Stimulated activated CD8-positive, alpha-beta memory T cell treated with anti-CD3 and anti-CD28 coated beads, Interleukin-2, amount 100 ng/mL, for 48 hours (primary cell): ENCODE measurements at places on chromosomes 2 and 18.

- no peak for DNase-seq
Observed at GRCh38 chr2:85956646-85957039, 67.9 kb upstream of the ST3GAL5 start.

GRCh38 chr2:68388358-68388757, 23.3 kb downstream of the PLEK start:
- DNase-seq = no peak

DNA sequence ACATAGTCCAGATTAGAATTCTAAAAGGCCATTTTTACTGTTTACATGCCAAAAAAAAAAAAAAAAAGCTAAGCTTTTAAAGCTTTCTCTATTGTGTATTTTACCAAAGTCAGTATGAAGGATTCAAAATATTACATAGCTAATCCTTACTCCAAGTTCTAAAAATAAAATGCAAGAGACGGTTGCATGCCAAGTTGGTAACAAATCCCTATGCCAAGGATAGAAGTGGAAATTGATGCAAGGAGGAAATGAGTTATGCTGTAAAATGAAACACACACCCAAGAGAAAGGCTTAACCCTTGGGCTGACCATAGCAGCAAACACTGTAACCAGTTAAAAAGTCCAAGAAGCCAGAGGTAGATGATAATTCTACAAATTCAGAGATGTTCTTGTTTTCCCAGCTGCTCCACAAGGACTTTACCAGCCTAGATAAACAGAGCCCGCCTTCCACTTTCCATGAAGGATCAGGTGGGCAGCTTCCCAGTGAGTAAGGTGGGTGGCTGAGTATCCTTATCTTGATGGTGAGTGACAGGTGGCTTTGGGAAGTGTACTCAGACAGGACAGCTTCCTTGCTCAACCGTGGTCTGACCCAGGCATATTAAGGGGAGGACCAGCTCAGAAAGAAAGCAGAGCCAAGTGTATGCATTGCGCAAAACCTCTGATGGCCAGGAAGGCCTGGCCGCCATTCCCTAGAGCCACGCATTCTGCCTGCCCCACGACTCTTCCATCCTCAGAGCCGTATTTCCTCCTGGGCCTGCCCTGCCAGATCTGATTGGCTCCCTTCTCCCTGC, 34.4 kb downstream of the ATP8B1 start:
- no peak for DNase-seq

DNA sequence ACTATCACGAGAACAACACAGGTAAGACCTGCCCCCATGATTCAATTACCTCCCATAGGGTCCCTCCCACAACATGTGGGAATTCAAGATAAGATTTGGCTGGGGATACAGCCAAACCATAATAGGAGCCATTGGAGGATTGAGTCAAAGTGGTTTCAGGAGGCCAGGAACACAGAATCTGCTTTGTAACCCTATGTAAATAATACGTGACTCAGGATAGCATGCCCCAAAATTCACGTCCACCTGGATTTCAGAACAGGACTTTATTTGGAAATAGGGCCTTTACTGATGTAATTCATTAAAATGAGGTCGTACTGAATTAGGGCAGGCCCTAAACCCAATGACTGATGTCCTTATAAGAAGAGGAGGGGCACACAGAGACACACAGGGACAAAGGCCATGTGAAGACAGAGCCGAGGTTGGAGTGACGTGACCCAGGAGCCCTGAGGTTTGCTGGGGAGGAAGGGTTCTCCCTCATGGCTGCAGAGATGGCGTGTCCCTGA, 16.0 kb upstream of the CNDP2 start:
- DNase-seq = no peak

DNA sequence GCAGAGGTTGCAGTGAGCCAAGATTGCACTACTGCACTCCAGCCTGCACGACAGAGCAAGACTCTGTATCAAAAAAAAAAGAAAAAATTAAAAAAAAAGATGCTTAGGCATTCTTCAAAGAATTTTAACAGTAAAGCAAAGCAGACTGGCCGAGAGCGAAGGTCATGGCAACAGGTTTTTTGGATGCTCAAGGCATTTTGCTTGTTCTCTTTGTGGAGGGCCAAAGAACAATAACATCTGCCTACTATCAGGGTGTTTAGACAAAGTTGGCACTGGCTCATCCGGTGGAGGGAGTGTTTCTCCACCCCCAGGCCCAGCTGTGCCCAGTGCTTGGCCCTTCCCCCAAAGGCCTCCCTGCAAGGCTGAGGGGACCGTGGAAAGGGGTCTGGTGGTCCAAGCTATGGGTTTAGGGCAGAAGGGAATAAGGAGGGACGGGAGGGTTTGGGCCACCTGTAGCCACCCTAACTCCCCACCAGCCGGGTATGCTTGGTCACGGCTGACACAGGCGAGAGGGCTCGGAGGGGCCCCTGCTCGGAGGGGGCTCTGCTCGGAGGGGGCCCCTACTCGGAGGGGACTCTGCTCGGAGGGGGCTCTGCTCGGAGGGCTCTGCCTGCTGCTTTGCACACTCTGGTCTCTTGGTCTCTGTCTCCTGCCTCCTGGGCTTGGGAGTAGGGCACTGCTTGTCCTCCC, 26.7 kb upstream of the ALLC start:
- no peak for DNase-seq

GRCh38 chr2:162164802-162165201, 12.8 kb upstream of the GCG start:
- DNase-seq = no peak

GRCh38 chr18:23156134-23156533, 20.8 kb downstream of the CABLES1 start:
- DNase-seq = no peak

DNA sequence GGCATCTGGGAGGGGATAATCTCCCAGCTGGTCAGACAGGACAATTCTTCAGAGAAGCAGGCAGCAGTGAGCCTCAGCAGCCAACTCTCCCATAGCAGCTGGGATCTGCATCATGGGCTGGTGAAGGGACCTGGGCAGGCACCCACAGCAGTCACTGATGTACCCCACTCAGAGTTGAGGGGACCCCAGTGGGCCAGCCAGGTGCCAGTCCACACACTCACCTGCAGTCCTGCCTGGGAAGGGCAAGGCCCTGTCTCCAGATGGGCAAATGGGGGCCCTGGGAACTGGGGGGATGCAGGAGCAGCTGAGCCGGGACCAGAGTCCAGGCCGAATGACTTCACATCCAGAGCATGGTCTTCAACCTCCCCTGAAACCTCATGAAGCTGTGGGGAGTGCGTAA, 170.4 kb downstream of the ZFP36L2 start:
- DNase-seq = no peak

- no peak for DNase-seq
Observed at GRCh38 chr2:223058952-223059716, 7.1 kb downstream of the KCNE4 start.

- no peak for DNase-seq
Observed at GRCh38 chr2:143261986-143262385, 132.8 kb downstream of the ARHGAP15 start.

DNA sequence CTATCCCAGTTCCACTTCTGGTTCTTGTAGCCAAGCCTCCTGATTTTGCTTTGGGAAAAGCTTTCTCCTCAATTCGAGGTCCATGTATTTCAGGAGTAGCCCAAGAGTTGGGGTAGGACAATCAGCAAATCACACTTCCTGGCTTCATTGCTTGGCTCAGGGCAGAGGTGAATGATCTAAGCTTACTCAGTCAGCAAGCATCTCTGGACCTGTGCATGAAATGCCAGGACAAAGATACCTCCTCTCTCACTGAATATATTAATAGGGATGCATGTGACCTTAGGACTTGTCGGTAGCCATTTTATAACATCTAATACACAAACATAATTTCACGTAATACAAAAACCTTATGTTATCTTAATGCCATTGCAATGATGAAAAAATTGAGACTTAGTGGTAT, 373.1 kb downstream of the TGIF1 start:
- no peak for DNase-seq

GRCh38 chr2:133835821-133836619, 267.8 kb upstream of the NCKAP5 start:
- DNase-seq = no peak

DNA sequence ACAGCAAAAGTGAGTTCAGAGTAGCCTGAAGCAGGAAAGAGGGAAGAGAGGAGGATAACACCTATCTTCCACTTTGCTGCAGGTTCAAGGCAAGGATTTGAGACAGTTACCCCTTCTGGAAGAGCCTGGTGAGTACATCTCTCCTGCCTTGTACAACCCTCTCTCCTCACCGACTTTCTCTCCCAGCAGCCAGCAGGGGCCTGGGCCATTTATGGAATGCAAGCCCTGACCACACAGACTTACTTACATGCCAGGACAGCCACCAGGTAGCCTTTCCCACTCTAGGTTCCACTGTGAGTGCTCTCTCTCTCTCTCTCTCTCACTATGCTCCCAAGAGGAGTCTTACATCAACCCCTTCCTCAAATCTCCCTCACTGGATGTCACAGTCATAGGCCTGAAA, 57.0 kb downstream of the BCL11A start:
- no peak for DNase-seq

DNA sequence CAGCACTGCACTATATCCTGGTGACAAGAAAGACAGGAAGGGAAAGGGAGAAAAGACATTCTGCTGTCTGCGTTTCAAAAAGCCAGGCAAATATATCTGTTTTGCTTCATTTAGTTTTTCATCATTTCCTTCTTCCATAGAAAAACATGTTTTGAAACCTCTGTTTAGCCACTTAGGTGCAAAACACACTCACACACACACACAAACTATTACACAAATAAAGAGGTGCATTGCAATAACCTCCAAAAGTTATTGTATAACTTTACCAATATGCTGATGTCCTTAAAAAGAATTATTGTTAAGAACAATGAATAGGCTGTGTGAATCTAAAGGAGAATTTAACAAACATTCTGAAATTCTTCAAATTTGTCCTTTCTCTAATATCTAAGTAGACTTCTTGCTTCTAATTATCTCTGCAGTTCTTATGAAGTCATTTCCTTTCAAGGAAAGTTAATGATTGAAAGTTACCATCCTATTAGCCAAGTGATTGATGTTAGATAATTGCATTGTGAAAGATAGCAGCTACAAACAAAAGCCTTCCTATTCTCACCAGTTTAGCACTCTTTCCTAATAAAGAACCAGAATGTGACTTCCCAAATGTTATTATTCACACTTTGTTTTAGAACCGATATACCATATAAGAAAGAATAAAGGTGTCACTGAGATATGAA, 516.7 kb downstream of the KCNJ3 start:
- no peak for DNase-seq

- no peak for DNase-seq
Observed at GRCh38 chr2:105972927-105973326, 221.2 kb downstream of the UXS1 start.

GRCh38 chr18:51146909-51147308, 50.6 kb downstream of the MEX3C start:
- DNase-seq = no peak

DNA sequence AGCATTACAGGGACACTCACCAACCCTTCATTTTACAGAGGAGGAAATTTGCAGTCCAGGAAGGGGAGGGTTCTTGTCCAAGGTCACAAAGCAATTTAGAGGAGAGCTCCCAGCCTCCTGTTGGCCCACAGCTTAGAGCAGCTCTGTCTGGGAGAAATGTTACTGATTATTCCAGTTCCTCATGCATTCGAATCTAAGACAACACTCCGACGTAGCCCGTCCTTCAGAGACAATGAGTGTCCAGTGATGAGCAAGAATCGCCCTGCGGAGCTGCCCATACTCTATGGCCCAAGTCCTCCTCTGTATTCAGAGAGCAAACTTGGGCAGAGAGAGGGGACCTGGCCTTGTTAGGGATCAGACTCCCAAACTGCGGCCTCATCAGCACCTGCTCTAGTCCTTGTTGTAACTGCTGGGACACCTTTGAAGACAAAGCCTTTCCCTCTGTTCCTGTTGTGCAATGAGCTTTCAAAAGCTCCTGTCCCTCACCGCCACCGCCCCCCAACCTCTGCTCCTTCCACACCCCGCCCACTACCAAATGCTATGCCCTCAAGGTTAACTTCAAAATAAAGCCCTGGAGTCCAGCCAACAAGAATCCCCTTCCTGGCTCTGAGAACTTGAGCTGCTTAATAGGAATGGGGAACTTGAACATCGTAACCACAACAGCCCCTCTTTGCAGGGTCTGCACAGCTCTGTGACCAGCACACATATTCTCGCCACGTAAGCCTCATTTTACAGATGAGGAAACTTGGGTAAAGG, 234.8 kb upstream of the SMAD2 start:
- no peak for DNase-seq
